ENCODE measurements at places on chromosomes 2 and 18. TPM values are rescaled to one million over a fixed set of nuclear protein-coding genes. Genes with fewer than 3 reads are reported as not detected.

GREB1L gene
- 0.30 TPM for total RNA-seq

CD207 gene
- not detected for total RNA-seq

PLCL1 gene
- 1.5 TPM for total RNA-seq

CCDC141 gene
- total RNA-seq = not detected

SLC5A7 gene
- total RNA-seq = not detected

AKAIN1 gene
- total RNA-seq = not detected

C2orf66 gene
- total RNA-seq = 0.28 TPM

SLC30A3 gene
- total RNA-seq = 0.09 TPM

POTEI gene
- total RNA-seq = not detected

SLC9A4 gene
- total RNA-seq = not detected

WDR75 gene
- total RNA-seq = 59.9 TPM

IDH1 gene
- 228 TPM for total RNA-seq

SLC19A3 gene
- 0.18 TPM for total RNA-seq

ONECUT2 gene
- total RNA-seq = 0.05 TPM

TSHZ1 gene
- total RNA-seq = 3.3 TPM

MC4R gene
- not detected for total RNA-seq

LBH gene
- total RNA-seq = 26.3 TPM

PSMA8 gene
- total RNA-seq = not detected

GPR45 gene
- total RNA-seq = not detected

UGT1A8 gene
- total RNA-seq = not detected

CCDC121 gene
- total RNA-seq = 0.83 TPM

IL36A gene
- total RNA-seq = not detected

GCG gene
- total RNA-seq = not detected

CELF4 gene
- not detected for total RNA-seq

ST6GAL2 gene
- total RNA-seq = 12.9 TPM

BMP10 gene
- total RNA-seq = not detected

FOXD4L1 gene
- total RNA-seq = 0.30 TPM

ARHGAP28 gene
- 0.30 TPM for total RNA-seq

MIB1 gene
- 71.0 TPM for total RNA-seq

SH3RF3 gene
- 3.4 TPM for total RNA-seq

ALPP gene
- total RNA-seq = not detected

PLEKHB2 gene
- 153 TPM for total RNA-seq

UGT1A5 gene
- total RNA-seq = not detected

All from smooth muscle cell of the umbilical artery (primary cell).